ENCODE measurements at places on chromosomes 3 and 15. TPM values are rescaled to one million over a fixed set of nuclear protein-coding genes. Genes with fewer than 3 reads are reported as not detected.

- no peak for DNase-seq
Observed at GRCh38 chr3:123202451-123202850, 708 bp downstream of the SEC22A start.

B3GALNT1 gene
- 133 TPM for total RNA-seq

CPEB1 gene
- total RNA-seq: 2.8 TPM

DNA sequence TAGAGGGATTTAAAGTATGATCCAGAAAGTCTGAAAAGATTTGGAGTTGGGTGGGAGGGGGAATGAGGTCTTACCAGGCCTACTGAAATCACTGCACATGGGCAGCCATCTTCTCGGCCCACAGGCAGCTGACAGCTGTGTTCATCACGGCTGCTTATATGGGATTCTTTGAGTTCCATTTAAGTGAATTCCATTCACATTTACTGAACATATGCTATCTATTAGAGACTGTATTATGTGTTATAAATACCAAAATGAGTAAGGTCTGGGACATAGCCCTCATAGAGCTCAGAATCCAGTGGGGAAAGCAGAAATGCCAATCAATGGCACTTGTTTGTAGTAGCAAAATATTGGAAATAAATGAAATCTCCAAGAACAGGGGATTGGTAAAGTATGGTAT lies 91.1 kb downstream of the TRIM42 start:
- no peak for DNase-seq

GRCh38 chr15:68376447-68377060 lies 55.4 kb downstream of the ITGA11 start:
- no peak for DNase-seq

GRCh38 chr15:53789654-53790375 lies 30.4 kb upstream of the WDR72 start:
- DNase-seq: no peak

GRCh38 chr15:89614164-89614563 lies 38.9 kb downstream of the TICRR start:
- no peak for DNase-seq

- no peak for DNase-seq
Observed at GRCh38 chr3:101329016-101329673, 8.8 kb upstream of the IMPG2 start.

SLC30A4 gene
- total RNA-seq: 27.0 TPM

- DNase-seq: no peak
Observed at GRCh38 chr15:34025252-34025651, 13.8 kb downstream of the AVEN start.

DNA sequence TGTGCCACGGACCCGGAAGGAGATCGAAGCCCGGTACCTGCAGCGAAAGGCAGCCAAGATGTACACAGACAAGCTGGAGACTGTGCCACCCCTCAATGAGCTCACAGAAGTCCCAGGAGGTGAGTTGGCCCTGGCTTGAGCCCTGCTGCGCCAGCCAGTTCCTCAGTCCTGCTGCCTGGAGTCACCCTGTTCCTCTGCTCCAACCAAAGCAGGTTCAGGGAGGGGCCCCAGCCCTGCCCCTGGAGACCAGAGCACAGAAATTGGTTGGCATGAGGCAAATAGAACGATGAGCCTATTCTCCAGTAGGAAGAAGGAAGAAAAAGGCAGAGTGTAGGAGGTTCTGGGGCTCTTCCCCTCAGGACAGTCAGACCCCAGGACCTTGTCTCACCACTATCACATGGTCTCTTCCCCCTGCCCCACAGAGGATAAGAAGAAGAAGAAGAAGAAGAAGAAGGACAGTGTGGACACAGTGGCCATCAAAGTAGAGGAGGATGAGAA lies 8.0 kb downstream of the TMIE start:
- no peak for DNase-seq

Measured in occipital lobe (tissue), 3 donors.